ENCODE measurements at places on chromosomes 7 and 10.

DNA sequence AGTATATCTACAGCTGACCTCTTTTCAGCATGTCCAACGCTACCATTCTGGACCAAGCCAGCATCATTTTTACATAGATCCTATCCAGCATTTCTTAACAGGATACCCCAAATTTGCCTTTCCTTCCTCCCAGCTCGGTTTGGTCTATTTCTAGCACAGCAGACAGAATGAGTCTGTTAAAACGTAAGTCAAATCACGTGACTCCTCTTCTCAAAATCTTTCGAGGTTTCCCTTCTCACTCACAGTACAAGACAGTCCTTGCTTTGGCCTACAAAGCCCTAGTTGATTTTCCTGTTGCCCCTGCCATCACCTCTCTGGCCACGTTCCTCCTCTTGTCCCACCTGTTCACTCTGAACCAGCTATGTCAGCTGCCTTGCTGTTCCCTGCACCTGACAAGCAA lies 711.7 kb downstream of the SORCS3 start:
- DNase-seq = no peak

- no peak for DNase-seq
Measured at GRCh38 chr7:41817386-41817785, 114.5 kb upstream of the INHBA start.

GRCh38 chr7:82057476-82057875 lies 287.6 kb upstream of the HGF start:
- no peak for DNase-seq

- no peak for DNase-seq
Measured at GRCh38 chr10:127648885-127649284, 88.1 kb upstream of the FOXI2 start.

- DNase-seq = no peak
Measured at GRCh38 chr7:3245721-3246120, 55.3 kb upstream of the SDK1 start.

GRCh38 chr7:30448461-30449189 lies 30.0 kb downstream of the NOD1 start:
- no peak for DNase-seq

DNA sequence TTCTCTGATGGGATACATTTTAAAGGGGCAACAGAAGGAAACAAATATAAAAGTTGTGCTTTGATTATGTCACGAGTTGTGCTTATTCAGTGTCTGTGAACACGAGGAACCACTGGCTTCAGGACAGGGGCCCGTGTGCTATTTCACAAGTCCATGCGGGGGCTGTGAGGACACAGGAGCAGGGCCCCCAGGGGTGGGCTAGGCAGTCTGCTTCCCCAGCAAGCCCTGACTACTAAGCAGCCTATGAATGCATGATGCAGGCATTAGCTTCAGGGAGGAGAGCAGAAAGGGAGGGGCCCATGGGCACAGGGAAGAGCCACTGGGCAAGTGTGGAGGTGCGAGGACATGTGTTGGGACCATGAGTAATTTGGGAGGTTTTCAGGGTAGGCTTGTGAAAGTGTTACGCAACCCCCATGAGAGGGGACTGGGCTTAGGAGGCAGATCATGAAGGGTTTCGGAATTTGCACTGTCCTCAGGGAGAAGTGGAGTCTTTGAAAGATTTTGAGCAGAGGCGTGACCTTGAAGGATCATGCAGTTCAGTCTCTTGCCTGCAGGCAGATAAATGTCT lies 424.9 kb downstream of the CALN1 start:
- no peak for DNase-seq

Measured in stimulated activated CD4-positive, alpha-beta T cell treated with anti-CD3 and anti-CD28 coated beads, Interleukin-2, amount 100 ng/mL, for 4 hours (primary cell).